ENCODE measurements at places on chromosomes 2 and 18. TPM values are rescaled to one million over a fixed set of nuclear protein-coding genes. Genes with fewer than 3 reads are reported as not detected.

VIT gene
- not detected for total RNA-seq

ATOH8 gene
- 3.0 TPM for total RNA-seq

RUFY4 gene
- total RNA-seq, result 0.78 TPM

RGPD4 gene
- not detected for total RNA-seq

TSPYL6 gene
- 0.31 TPM for total RNA-seq

PID1 gene
- total RNA-seq, result 46.2 TPM

IL18RAP gene
- 0.16 TPM for total RNA-seq

RNF125 gene
- total RNA-seq, result 1.1 TPM

ALKAL2 gene
- total RNA-seq, result 2.0 TPM

ZSWIM2 gene
- 1.2 TPM for total RNA-seq

PFN4 gene
- total RNA-seq, result 0.47 TPM

CYP26B1 gene
- total RNA-seq, result 3.1 TPM
